Stimulated activated CD4-positive, alpha-beta T cell treated with anti-CD3 and anti-CD28 coated beads, Interleukin-15, amount 100 ng/mL, for 48 hours (primary cell): ENCODE measurements at places on chromosomes 3 and 15.

- peak; percentile 43 for DNase-seq
Observed at GRCh38 chr3:48919215-48920138, 835 bp downstream of the ARIH2 start.

DNA sequence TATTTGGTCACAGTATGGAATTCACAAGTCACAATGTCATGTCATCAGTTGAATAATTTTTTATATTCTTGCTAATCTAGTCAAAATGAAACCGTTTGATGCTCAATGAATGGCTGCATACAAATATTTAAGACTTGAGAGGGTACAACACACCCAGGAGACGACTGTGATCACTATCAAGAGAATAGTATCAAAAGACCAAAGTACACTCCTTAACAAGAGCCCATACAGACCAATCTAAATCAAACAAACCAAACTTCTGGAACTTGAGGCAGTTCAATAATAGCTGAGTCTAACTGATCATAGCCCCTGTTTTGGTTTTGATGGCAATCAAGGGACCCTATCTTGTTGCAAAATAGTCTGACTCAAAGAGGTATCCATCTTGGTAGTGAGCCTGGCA lies 265.1 kb downstream of the THSD4 start:
- no peak for DNase-seq

GRCh38 chr3:134682196-134682880 lies 31.5 kb upstream of the KY start:
- no peak for DNase-seq

DNA sequence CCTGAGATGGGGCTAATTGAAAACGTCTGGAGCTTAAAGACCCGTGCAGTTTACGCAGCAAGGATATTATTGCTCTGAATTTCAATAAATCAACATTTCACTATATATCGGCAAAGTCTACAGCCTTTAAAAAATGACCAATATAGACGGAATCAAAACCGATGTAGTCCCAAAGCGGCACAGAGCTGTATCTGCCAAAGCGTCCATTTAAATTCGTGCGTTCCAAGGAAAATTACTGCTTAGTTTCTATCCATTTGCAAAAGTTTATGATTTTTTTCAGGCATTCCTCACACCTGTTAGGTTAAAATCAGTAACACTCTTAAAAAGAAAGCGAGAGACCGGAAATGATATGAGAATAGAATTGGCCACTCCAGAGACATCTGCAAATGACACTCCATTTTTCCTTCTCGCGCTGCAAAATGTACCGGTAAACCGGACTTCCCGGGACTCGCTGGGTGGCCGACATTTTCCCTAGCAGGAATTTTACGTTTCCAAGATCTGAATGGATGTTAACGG lies 777 bp upstream of the EIF4A2 start:
- no peak for DNase-seq

GRCh38 chr3:188948997-188949389 lies 222.8 kb upstream of the TPRG1 start:
- no peak for DNase-seq

GRCh38 chr15:39124553-39125171 lies 456.2 kb upstream of the THBS1 start:
- no peak for DNase-seq

DNA sequence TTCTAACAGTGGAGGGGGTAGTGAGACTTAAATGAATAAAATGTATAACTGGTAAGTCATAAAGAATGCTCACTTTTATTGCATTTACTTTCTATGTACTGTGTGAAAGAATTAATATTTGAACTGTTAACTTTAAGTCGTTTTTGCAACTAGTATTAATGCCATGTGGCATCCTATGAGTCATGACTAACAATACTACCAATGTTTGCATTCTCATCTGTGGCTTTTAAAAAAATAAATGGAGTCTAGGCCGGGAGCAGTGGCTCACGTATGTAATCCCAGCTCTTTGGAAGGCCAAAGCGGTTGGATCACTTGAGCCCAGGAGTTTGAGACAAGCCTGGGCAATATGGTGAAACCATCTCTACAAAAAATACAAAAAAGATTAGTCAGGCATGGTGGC lies 5.2 kb downstream of the C3orf49 start:
- no peak for DNase-seq

DNA sequence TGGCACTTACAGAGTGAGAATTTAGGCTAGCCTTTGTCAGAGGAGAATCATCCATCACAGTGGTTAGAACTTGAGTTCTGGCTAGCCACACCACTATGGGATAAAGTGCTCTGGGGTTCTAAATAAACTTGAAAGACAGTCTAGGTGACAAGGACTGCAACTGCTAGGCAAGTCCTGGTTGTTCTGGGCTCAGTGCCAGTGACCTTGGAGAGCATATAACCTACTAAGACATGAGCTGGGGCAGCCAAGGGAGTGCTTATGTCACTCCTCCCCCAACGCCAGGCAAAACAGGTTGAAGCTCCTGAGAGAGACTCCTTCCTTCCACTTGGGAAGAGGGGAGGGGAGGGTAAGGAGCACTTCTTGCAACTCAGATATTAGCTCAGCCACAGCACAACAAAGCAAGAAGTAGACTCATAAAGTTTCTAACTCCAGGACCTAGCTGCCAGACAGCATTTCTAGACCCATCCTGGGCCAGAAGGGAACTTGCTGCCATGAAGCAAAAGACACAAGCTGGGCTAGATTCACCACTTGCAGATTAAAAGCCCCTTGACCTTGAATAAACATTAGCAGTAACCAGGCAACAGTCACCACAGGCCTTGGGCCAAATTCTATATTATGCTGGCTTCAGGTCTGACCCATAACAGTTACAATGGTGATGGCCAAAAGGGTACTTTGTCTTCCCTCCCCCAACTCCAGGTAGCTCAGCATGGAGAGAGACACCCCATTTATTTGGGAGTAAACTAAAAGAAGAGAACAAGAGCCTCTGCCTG lies 963.7 kb downstream of the PLOD2 start:
- no peak for DNase-seq

- no peak for DNase-seq
Observed at GRCh38 chr15:37019479-37020433, 80.6 kb downstream of the MEIS2 start.
